ENCODE measurements at places on chromosomes 2 and 18.
A peak's percentile ranks its signal among the peaks of the same experiment; 100 is the strongest.

- no peak for DNase-seq
Observed at GRCh38 chr2:174593574-174594203, 3.9 kb downstream of the WIPF1 start.

GRCh38 chr2:101722864-101723263, 25.4 kb downstream of the MAP4K4 start:
- DNase-seq = no peak

DNA sequence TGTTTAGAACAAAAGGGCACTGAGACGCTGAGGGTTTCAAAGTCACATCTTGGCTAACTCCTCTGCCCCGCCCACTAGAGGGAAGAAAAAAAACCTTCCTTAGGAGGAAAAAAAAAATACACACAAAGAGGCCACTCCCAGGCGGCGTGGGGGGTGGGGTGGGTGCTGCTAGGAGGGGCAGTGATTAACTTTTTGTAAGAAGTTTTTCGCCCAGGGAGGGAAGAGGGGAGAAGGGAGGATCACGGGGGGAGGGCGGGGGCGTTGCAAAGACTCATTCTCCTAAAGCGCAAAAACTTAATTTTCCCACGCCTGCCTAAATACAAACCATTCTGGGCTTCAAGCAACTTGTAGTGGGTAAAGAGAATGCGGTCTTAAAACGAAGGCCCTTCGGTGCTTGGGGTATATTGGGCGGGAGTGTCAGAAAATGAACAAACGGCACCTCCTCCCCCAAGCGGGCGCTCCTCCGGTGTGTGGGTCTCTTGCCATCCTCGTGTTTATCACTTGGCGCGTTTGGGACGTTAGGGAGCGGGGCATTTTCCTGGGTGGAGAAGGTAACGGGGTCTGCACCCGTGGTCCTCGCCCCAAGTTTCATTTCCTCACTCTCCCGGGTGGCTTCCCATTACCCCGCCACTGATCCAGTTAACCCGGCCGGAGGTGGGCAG, 1.7 kb downstream of the CXCR4 start:
- no peak for DNase-seq

GRCh38 chr18:32349728-32350395, 120.8 kb downstream of the GAREM1 start:
- DNase-seq = peak; percentile 71

DNA sequence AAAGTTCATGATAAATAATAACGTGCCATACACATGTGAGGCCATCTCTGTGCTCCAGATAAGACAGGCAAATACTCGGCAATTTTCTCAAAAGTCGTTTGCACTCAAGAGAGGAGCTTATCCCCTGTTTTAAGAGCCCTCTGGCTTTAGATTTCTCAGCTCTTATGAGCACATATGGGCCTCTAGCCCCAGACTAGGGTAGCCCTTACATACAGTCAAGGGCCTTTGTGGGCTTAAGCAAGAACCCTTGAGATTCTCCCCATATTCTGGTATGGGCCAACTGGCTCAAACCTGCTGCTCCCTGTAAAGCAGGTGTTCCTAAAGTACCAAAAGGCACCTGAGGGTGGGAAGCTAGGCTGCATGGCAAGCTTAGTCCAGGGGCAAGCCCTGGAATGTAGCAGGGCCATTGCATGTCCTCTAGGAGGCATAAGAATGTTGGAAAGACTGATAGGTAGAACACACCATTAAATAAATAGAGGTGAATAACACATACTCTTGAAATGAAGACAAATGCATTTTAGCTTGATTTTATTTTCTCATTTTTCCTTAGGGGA, 66.1 kb downstream of the FASTKD2 start:
- DNase-seq = no peak
